Inflammatory macrophage (primary cell): ENCODE measurements at places on chromosomes 12 and 14.

DNA sequence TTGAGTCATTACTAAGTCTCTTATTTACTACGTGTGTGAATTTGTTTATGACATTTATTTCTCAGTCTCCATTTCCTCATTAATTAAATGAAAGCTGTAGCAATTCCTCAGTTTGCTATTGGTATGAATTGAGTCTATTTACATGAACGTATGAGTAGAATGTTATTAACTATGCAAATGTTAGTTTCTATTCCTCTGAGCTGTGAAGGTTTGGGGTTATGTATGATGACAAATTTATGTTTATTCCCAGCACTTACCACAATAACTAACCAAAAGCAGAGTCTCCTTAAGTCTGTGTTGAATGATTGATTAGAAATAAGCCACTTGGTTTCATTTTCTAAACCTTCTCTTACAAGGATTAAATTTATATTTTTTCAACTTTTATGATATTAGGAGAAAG is 1340.9 kb downstream of the FSCB start:
- no peak for DNase-seq

GRCh38 chr12:69019910-69020309 is 86.9 kb upstream of the CPM start:
- no peak for DNase-seq

DNA sequence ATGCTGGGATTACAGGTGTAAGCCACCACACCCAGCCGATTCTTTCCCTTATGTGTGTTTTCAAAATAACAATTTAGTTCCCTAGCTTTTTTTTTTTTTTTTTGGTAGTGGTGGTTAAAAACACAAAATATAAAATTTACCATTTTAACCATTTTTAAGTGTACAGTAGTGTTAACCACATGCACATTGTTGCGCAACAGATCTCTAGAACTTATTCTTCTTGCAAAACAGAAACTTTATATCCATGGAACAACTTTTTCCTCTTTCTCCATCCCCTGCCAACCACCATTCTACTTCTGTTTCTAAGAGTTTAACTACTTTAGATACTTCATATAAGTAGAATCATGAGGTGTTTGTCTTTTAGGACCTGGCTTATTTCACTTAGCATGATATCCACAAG is 1.1 kb upstream of the NDUFA12 start:
- peak; percentile 29 for DNase-seq

- DNase-seq = no peak
Observed at GRCh38 chr14:28083389-28083788, 683.2 kb upstream of the FOXG1 start.

- DNase-seq = no peak
Observed at GRCh38 chr12:38934686-38935085, 29.3 kb upstream of the CPNE8 start.

GRCh38 chr12:31508436-31509150 is 82.3 kb downstream of the DENND5B start:
- DNase-seq = no peak

- DNase-seq = no peak
Observed at GRCh38 chr12:45475594-45475993, 253.9 kb upstream of the ARID2 start.

GRCh38 chr14:71397371-71397770 is 490.1 kb downstream of the PCNX1 start:
- no peak for DNase-seq

DNA sequence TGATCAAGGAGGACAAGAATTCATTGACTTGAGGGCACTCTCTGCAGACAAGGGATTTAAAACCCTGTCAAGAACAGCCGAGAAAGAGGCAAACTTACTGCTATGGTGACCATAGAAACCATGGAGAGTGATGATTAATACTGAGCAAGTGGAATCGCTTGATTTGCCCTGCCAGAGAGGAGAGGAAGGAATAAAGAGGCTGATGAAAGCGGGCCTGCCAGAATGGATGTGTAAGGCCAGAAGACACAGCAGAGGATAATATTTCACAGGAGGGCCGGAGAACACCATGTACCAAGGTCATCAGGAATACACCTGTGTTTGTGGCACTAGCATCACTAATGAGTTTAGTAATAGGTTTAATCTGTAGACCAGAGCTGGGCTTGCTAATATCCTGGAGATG is 221.8 kb upstream of the DCN start:
- no peak for DNase-seq

DNA sequence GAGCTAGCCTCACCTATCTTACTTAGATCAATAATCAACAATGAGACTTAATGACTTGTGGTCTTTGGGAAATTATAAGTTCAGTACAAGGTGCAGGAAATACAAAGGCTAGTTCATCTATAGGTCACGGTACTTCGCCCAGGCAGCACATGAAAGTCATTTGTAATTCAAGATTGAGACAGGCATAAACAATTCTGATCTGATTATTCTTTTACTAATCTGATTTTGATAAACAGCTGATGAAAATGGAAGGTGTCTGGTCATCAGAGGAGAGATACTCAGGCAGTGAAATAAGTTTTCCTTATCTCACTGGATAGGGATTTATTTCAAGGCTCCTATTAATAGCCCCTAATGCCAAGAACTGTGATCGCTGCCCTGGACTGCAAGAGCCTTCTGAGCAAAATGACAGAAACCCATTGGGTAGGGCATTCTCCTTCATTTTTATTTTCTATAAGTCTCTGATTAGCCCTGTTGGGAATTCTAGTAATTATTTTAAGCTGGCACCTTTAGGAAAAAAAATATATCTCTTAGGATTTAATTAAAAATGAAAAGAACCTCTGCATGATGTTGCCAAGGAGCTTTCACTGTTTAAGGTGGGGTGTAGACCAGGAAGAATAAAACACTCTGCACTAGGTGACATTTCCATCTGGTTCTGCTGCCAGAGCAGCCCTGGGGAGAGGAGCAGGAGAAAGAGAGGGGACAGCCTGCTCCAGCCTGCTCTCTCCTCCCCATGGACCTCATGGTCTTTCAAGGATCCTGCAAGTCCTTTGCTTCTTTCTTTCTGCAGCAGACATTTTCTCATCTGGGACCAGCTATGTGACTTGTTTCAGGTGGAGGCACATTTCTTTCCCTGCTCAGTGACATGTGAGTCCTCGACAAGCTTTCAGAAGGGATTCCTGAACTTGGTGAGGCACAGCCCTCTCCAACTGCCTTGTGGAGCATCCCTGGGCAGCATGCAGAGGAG is 44.8 kb downstream of the SSPN start:
- no peak for DNase-seq

DNA sequence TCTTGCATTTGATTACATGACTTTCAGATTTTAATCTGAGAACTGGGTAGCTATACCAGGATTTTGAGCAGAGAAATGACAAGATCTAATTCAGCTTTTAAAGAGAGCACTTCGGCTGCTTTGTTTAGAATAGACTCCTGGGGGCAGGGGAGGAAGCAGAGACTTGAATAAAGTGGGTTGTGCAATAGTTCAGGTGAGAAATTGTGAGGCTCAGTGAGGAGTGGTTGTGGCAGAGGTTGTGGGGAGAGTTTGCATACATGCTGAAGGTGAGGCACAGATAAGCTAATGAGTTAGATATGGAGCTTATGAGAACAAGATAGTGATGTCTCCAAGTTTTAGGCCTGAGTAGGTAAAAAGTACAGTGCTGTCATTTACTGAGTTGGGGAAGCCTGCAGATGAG is 281.4 kb downstream of the FLRT2 start:
- DNase-seq = no peak

- DNase-seq = peak; percentile 57
Observed at GRCh38 chr12:79939728-79940310, 4.9 kb upstream of the PPP1R12A start.
